ENCODE measurements at places on chromosomes 4 and X.

GRCh38 chr4:74440356-74440755 is 4.6 kb upstream of the AREG start:
- no peak for DNase-seq

DNA sequence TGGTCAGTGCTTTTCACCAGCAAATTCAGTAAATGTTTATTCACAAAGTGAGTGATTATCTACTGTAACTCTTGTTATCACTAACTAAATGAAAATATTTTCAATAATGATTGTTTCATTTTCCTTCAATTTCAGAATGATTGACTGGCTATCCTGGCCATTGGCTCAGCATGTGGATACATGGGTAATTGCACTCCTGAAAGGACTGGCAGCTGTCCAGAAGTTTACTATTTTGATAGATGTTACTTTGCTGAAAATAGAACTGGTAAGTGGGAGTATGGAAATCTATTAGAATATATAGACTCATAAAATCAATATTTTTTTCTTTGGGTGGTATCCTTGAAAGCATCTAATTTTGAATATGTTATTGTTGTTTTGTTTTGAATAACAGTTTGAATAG is 10.9 kb downstream of the USP38 start:
- DNase-seq = no peak

DNA sequence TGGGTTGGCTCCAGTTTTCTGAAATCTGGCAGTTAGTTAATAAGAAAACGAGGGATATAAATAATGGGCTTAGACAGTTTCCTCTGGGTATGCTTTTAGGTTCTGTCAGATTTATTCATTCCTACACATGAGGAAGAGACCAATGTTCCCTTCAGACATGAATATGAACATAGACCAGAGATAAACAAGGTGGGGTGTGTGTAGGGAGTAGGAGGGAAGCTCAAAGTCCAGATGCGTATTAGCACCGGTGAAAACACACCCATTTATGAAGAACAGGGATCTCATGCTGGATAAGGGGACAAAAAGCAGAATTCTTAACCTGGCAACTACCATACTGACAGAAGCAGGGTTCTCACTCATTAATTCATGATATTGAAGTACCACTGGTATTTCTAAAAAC is 223.0 kb downstream of the SOWAHB start:
- no peak for DNase-seq

DNA sequence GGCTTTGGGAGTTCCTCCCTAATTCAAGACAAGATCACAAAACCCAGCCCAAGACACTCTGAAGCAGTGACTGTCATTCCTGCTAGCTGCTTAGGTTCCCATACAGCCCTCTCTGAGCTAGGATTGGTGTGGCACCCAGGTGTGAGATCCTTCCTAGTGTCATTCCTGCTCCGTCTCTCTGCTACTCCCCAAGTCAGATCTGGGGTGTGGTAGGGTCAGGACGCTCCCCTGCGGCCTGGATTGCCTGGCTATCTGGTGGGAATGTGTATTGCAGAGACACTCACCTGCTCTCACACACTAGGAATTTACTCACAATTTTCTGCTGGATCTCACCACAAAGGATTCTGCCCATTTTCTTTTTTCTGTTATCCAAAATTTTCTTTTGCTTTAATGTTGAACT is 560.8 kb upstream of the ATOH1 start:
- DNase-seq = no peak

GRCh38 chr4:2303686-2304320 is 41.9 kb upstream of the MXD4 start:
- no peak for DNase-seq

DNA sequence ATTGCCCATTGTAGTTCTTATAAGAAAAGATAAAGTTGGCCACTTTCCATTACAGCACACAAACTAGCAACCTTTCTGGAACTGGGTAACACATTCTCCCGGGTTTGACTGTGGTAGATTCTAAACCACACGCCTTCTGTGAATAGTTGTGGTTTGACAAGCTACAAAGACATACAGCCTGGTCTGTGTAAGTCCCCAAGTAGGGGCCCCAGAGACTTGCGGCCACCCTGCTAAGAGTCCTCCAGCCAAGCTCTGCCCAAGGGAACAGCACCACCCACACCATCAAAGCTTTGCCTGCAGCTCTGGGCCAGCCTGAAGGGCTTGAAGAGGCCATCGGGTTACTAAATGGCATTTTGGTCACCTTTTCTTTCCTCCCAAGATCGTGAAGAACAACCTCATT is 203.4 kb downstream of the MAML3 start:
- peak; percentile 12 for DNase-seq

All from stimulated activated CD4-positive, alpha-beta T cell treated with anti-CD3 and anti-CD28 coated beads, Interleukin-12 subunit alpha, Interleukin-12 subunit beta, amount 100 ng/mL, for 24 hours (primary cell).